ENCODE measurements at places on chromosomes 5 and 9. TPM values are rescaled to one million over a fixed set of nuclear protein-coding genes. Genes with fewer than 3 reads are reported as not detected.

KLF9 gene
- total RNA-seq, result 19.6 TPM

PCDHGB5 gene
- total RNA-seq, result not detected

SOHLH1 gene
- not detected for total RNA-seq

DNA sequence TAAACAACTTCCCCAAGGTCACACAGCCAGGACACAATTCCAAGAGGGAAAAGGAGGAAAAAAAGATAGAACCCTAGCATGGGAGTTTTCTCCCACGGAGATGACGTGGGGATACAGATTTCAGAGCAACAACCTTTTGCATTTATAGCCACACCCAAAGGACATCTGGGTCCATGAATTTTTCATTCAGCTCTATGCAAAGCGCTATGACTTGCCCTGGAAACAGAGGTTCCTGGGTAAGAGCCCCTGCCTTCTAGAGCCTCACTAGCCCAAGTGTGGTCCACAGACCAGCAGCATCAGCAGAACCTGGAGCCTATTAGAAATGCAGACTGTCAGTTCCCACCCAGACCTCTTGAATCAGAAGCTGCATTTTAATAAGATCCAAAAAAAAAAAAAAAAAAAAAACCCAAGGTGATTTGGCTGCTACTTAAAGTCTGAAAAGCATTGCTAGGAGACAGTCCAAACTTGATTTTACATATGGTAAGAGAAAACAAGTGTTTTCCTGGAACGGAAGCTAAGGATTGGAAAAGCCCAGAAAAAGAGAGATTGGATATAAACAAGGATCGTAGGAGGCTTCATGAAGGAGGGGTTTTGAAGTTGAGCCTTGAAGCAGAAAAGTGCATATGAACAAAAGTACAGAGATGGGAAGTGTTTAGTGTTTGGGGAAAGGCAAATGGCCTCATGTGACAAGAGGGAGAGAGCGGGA is 17.6 kb upstream of the ADAM19 start:
- no peak overlapping the region for H3K4me3 ChIP-seq
- H3K4me1 ChIP-seq, result peaks cover 70% of the 10 kb centered on the region
- H3K36me3 ChIP-seq, result peaks cover 12% of the 10 kb centered on the region
- no peak for DNase-seq

DNA sequence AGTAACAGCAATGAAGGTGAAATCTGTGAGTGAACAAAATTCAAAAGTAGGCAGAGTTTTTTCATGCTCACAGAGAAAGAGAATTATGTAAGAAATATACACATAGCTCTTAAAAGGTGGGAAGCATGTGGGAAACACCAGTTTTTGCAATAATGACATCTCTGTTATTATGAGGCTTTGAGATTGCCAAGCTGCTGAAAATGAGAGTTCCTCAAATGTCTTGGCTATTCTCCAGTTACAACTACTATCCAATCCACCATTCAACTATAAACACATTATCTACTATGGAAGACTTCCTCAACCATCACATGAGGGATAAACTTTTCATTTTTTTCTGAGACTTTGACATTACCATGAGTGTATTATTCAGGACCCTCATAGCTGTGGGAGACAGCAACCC is 420.8 kb upstream of the ACTBL2 start:
- no peak overlapping the region for H3K4me3 ChIP-seq
- H3K4me1 ChIP-seq, result no peaks in the 10 kb centered on the region
- H3K36me3 ChIP-seq, result no peaks in the 10 kb centered on the region

DNA sequence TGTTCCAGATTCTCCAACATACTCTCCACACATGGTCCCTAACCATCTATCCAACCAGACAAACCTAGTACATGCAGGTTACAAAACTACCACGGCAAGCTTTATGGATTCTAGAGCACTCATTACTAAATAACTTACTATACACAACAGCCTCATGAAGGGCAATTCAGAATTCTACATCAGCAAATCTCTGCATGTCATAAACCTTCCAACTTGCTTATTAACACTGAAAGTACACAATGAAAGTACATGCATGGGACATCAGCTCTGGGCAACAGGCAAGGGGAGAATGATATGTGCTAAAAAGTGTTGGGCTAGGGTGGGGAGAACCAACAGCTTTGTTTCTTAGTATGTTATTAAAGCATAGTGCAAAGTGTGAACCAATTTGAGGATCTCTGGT is 70.4 kb downstream of the TLE1 start:
- no peaks in the 10 kb centered on the region for H3K36me3 ChIP-seq
- no peak overlapping the region for H3K27ac ChIP-seq
- no peak overlapping the region for H3K4me3 ChIP-seq
- no peak for DNase-seq
- no peaks in the 10 kb centered on the region for H3K27me3 ChIP-seq

GRCh38 chr5:137316346-137316736 is 182.8 kb downstream of the SPOCK1 start:
- H3K27ac ChIP-seq, result no peak overlapping the region
- no peaks in the 10 kb centered on the region for H3K4me1 ChIP-seq
- H3K4me3 ChIP-seq, result no peak overlapping the region

GRCh38 chr9:111456529-111456928 is 27.7 kb downstream of the ECPAS start:
- H3K36me3 ChIP-seq, result peaks cover 6% of the 10 kb centered on the region
- H3K4me1 ChIP-seq, result peaks cover 8% of the 10 kb centered on the region
- H3K27me3 ChIP-seq, result no peaks in the 10 kb centered on the region

DNA sequence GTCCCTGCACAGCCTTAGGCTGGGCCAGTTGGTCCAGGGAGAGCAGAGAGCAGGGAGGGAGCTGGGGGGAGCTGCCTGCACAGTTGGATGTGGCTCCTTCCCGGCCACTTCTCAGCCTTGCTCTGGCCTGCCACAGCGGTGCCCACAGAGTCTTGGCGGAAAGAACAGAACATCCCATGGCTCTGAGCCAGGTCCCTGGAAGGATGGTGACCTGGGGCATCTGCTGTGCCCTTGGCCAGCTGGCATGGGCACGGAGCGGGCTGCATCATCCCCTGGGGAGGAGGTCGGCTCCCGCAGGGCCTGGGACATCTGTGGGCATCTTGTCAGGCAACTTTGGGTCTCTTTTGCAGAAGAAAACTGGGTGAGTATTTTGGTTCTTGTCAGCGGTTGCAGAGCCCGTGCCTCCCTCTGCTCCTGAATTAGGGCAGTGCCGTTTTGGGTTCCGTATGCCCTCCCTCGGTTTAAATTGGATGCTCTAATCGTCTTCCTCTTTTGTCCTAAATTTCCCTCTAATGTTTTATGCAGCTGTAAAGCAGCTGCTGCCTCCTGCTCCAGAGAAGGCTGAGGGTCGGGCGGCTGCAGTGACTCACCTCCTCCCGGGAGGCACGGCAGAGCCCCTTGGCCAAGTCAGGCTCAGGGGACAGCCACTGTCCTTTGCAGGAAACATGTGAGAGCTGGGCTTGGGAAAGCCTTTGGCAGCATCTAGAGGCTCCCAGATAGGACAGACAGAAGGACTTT is 10.5 kb upstream of the NACC2 start:
- no peak overlapping the region for H3K27ac ChIP-seq
- no peak for DNase-seq
- H3K27me3 ChIP-seq, result no peaks in the 10 kb centered on the region
- peaks cover 4% of the 10 kb centered on the region for H3K36me3 ChIP-seq
- no peak overlapping the region for H3K4me3 ChIP-seq

DNA sequence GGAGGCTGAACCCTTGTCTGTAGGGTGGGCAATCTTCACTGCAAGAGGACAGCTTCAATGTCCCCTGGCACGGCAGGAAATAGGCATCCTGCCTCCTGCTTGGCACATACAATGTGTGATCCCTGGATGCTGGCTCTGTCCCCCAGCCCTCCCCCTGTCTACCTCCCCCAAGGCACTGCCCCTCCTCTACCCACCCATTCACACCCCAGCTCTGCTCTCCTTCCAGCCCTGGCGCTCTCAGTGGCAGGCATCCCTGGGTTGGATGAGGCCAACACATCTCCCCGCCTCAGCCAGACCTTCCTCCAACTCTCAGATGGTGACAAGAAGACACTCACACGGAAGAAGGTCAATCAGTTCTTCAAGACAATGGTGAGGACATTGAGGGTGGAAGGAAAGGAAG is 24.1 kb upstream of the FOXI1 start:
- H3K4me3 ChIP-seq, result no peak overlapping the region
- H3K36me3 ChIP-seq, result peaks cover 91% of the 10 kb centered on the region
- H3K27ac ChIP-seq, result no peak overlapping the region
- no peaks in the 10 kb centered on the region for H3K27me3 ChIP-seq
- DNase-seq, result no peak

- no peak overlapping the region for H3K27ac ChIP-seq
- no peaks in the 10 kb centered on the region for H3K4me1 ChIP-seq
- H3K27me3 ChIP-seq, result no peaks in the 10 kb centered on the region
- H3K4me3 ChIP-seq, result no peak overlapping the region
- H3K36me3 ChIP-seq, result no peaks in the 10 kb centered on the region
Observed at GRCh38 chr5:153818626-153819025, 220.1 kb downstream of the FAM114A2 start.

GRCh38 chr9:91805031-91805430 is 145.0 kb downstream of the ROR2 start:
- H3K36me3 ChIP-seq, result no peaks in the 10 kb centered on the region
- H3K4me1 ChIP-seq, result peaks cover 12% of the 10 kb centered on the region
- DNase-seq, result no peak
- H3K27me3 ChIP-seq, result peaks cover 4% of the 10 kb centered on the region

DNA sequence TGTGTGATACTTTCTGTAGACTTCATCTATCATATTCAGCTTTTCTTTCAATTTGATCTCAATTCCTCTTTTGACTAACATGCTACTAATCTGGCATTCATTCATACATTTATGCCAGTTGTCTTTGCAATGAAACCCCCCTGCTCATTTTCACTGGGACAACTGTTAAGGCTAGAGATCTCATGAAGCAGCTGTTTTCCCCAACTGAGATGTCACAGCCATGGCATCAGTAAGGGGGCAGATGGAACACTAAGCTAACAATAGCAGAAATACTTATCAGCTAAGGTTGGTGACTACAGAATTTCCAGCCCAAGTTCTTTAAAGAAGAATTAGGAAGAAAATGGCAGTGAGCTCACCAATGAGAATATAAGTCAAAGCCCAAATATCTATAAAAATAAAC is 9.4 kb downstream of the TMED7 start:
- no peak overlapping the region for H3K27ac ChIP-seq
- H3K27me3 ChIP-seq, result no peaks in the 10 kb centered on the region
- no peak for DNase-seq
- H3K4me1 ChIP-seq, result peaks cover 5% of the 10 kb centered on the region
- H3K36me3 ChIP-seq, result peaks cover 65% of the 10 kb centered on the region

GRCh38 chr9:97903177-97903576 is 19.1 kb downstream of the TRMO start:
- peak overlapping the region; percentile 59 for H3K27ac ChIP-seq
- H3K4me1 ChIP-seq, result peaks cover 65% of the 10 kb centered on the region
- H3K36me3 ChIP-seq, result peaks cover 28% of the 10 kb centered on the region
- H3K4me3 ChIP-seq, result no peak overlapping the region
- no peaks in the 10 kb centered on the region for H3K27me3 ChIP-seq
- DNase-seq, result no peak

DNA sequence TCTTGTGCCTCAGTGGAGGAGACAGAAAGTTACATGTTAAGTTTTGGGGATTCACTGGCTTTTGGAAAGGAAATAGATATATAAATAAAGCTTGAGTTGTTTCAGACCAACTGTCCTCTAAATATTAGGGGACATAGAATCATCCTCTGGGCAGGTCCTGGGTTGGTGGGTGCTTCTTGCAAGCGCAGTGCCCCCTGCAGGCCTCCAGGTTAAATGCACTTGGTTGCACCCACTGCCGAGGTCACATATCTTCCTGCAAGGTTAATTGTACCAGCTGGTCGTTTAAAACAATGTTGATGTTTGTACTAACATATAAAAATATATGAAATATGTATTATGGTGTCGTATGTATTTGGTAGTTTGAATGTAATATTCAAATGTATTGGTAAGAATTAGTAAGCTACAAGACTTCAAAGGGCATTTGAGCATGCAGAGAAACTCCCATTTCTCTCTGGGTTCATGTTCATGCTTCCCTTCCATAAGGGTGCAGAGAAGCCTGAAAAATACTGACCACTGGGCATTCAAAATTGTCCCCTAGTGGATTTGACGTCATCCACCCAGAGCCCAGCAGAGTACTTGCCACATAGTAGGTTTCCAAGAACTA is 87.0 kb downstream of the ZNF618 start:
- H3K4me3 ChIP-seq, result no peak overlapping the region
- no peak overlapping the region for H3K27ac ChIP-seq
- H3K36me3 ChIP-seq, result no peaks in the 10 kb centered on the region
- DNase-seq, result peak; percentile 46
- no peaks in the 10 kb centered on the region for H3K4me1 ChIP-seq

DNA sequence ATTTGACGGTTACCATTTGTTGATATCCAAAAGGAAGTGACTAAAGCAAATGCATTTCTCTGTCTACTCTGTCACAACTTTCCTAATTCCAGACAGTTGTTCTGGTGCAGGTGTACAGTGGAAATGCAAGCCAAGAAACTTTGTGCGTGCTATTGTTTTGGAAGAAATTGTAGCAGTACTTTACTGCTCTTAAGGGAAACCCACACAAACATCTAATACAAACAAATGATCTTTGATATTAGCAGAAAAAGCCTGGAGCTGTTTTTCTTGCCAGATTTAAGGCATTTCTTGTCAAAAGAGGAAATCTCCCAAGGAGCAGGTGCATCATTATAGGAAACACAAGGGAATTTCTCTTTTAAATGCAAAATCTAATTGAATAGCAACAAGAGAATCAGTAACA is 2.0 kb downstream of the SNCAIP start:
- H3K36me3 ChIP-seq, result no peaks in the 10 kb centered on the region
- H3K27ac ChIP-seq, result no peak overlapping the region
- peaks cover 4% of the 10 kb centered on the region for H3K4me1 ChIP-seq
- no peak overlapping the region for H3K4me3 ChIP-seq
- no peak for DNase-seq

DNA sequence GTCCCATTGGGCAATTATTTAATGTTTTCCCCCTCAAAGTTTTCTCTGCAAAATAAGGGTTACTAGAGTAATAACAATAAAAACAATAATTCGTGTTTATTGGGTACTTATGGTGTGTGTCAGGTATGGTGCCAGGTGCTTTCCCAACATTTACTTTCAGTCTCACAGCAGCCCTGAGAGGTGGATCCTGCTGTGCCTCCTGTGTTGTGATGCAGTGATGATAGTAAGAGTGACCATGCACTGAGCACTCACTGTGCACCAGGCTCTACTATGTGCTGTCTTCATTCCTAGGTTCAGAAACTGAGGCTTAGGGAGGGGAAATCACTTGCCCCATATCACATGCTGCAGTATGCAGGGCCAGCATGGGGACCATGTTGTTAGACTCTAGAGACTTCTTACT is 15.5 kb downstream of the OTULINL start:
- peaks cover 43% of the 10 kb centered on the region for H3K36me3 ChIP-seq
- H3K27ac ChIP-seq, result peak overlapping the region; percentile 95
- H3K4me1 ChIP-seq, result peaks cover 74% of the 10 kb centered on the region
- DNase-seq, result no peak

DNA sequence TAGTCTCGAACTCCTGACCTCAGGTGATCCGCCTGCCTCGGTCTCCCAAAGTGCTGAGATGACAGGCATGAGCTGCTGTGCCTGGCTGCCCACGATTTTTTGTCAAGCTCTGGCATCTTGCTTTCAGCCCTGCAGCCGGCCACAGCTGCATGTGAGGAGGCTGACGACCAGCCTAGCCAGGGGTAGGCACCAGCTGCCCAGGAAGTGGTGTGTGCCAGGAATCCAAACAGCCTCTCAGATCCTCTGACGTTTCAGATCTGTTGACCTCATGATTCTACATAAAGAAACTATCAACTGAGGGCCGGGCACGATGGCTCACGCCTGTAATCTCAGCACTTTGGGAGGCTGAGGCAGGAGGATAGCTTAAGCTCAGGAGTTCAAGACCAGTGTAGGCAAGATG is 19.0 kb downstream of the DYNC2I2 start:
- peaks cover under 1% of the 10 kb centered on the region for H3K4me1 ChIP-seq
- H3K36me3 ChIP-seq, result peaks cover 24% of the 10 kb centered on the region
